ENCODE measurements at places on chromosomes 11 and 22.

DNA sequence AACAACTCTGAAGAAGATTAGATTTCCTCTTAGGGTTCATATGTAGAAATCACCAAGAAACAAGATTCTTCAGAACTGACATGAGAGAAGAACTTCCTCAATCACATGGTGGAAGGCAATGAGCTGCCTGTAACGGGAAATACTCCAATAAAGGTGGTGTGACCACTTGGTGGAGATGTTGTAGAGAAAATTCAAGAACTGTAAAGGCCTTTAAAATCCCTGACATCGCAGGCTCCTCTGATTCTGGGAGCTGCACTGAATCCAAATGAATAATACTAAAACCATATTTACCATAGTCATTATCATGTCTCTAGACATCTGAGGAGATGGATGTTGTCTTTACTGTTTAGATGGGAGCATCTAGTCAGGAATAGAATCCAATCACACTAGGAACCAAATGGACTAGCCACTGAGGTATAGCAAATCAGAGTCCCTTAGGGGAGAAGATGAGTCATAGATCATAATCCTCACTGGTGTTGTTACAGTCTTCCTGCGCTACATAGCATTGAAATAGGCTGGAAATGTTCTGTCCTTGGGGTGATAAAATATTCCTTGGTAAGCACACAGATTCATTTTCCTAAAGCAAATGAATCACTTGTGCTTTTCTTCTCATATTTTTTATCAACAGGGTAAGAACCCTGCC is 321.6 kb upstream of the TENM4 start:
- no peak for DNase-seq

DNA sequence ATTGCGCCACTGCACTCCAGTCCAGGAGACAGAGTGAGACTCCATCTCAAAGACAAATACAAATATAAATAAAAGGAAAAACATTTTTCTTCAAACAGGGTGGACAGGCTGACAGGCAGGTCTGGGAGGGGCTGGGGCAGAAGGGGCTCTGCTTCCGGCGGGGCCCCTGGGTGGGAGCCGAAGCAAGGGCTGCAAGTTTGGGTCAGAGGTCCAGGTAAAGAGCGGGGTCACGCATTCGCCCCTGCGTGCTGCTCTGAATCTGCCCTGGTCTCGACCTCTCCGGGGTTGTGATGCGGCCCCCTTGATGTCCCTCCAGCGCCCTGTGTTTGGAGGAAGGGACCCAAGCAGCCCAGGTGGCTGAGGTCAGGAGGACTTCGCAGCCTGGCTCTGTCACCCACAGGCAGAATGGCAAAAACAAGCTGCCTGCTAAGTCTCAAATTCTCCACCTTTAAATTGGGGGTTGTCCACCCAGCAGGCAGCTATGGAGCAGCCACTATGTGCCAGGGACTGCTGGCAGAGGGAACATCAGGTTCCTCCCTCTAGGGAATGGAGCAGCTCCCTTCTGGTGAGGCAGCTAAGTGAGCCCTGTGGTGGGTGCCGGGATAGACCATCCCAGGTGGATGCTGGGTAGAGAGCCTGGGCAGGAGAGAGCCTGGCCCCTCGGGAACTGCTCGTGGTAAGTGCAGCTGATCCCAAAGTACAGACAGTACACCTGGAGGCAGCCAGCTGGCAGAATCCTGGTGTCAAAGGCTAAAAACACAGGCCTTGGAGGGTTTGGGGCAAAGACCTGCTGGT is 10.3 kb upstream of the PHF21B start:
- no peak for DNase-seq

- no peak for DNase-seq
Observed at GRCh38 chr22:29224859-29225410, 19.2 kb downstream of the EMID1 start.

GRCh38 chr11:617199-617911 is 1.6 kb upstream of the IRF7 start:
- no peak for DNase-seq

DNA sequence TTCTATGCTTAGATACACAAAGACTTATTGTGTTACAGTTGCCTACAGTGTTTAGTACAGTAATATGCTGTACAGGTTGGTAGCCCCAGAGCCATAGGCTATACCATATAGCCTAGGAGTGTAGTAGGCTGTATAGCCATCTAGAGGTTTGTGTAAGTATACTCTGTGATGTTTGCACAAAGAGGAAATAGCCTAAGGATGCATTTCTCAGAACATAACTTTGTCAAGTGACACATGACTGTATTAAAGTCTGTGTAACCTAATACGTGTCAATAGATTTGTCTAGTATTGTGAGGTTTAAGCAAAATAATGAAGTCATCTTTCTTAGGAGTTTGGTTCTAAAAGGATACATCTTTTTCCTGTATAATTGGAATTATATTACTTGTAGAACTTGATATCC is 5.5 kb downstream of the ZC3H12C start:
- DNase-seq: no peak

DNA sequence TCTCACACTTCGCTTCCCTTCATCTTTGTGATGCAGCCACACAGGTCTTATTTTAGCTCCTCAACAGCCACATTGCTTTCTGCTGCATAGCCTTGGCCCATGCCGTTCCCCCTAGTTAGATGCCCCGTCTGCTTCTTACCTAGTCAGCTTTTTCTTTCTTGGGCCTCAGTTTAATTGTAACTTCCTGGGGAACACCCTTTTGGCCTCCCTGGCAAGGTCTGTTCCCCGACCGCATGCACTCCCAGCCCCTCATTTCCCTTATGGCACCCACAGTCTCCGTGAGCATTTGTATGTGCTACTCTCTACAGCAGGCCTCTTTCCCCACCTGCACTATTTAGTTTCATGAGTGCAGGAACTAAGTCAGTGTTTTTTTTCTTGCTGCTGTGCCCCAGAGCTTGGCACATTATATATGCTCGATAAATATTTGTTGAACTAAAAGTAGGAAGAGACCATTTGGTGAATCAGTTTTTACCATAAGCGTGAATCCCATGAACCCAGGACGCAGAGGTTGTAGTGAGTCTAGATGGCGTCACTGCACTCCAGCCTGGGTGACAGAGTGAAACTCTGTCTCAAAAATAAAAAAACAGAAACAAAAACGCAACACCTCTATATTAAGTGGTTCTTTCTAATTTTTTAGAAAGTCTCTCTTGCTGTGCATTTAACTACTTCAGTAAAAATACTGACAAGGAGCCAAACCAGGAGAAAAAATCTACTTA is 38.5 kb downstream of the TNRC6B start:
- DNase-seq: no peak

- no peak for DNase-seq
Observed at GRCh38 chr11:70761094-70761907, 363.0 kb downstream of the CTTN start.

DNA sequence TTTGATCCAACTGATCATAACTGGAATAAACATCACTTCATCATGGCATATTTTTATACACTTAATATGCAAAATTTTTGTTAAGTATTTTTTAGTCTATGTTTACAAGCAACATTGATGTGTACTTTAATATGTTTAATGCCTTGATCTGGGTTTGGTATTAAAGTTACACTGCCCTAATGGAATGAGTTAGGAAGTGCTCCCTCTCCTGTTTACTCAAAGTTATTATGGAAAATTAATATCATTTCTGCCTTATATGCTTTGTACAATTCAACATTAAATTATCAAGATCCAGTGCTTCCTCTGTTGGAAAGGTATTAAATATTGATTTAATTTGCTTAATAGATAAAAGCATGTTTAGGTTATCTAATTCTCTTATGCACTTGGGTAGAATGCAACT is 927.3 kb upstream of the RAG2 start:
- no peak for DNase-seq

DNA sequence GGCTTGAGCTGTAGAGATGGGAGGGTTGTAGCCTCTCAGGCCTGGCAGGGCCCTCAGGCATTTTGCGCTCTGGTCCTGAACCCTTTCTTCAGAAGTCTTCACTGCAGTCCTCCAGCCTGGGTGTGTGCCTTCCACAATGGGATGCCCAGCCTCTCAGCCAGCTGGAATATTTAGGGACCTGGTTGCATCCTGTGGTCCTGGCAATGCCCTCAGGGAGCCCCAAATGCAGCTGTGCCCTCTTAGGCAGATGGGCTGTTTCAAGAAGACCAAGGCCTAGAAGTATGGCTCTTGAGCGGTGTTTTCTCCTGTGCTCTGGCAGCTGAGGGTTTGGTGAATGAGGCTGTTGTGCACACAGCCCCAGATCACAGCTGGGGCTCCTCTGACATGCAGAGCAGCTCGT is 6.7 kb downstream of the TUB start:
- DNase-seq: no peak

GRCh38 chr22:48426466-48427380 is 1401.0 kb downstream of the BRD1 start:
- no peak for DNase-seq

DNA sequence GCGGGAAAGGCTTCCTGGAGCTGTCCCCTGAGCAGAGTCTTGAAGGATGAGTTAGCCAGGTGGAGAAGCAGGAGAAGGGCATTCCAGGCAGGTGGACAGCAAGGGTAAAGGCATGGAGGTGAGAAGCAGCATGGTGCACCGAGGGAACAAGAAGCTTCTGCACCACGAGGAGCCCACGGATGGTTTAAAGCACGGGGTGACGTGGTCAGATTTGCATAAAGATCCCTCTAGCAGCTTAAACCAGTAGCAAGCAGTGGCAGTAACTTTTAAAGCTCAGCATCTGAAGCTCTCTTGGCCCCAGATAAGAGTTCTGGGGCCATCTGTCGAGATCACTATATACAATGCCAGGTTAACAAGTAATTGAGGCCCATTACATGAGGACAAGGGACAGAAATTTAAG is 36.8 kb downstream of the SERPINH1 start:
- no peak for DNase-seq

DNA sequence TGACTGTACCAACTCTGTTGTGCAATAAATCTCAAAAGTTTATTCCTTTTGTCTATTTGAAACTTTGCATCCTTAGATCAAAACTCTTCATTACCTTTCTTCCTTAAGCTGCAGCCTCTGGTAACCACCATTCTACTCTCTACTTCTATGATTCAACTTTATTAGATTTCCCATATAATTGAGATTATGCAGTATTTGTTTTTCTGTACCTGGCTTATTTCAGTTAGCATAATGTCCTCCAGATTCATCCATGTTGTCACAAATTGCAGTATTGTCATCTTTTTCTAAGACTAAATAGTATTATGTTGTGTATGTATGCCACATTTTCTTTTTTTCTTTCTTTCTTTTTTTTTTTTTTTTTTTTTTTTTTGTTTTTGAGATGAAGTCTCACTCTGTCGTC is 1176.3 kb upstream of the TENM4 start:
- no peak for DNase-seq

DNA sequence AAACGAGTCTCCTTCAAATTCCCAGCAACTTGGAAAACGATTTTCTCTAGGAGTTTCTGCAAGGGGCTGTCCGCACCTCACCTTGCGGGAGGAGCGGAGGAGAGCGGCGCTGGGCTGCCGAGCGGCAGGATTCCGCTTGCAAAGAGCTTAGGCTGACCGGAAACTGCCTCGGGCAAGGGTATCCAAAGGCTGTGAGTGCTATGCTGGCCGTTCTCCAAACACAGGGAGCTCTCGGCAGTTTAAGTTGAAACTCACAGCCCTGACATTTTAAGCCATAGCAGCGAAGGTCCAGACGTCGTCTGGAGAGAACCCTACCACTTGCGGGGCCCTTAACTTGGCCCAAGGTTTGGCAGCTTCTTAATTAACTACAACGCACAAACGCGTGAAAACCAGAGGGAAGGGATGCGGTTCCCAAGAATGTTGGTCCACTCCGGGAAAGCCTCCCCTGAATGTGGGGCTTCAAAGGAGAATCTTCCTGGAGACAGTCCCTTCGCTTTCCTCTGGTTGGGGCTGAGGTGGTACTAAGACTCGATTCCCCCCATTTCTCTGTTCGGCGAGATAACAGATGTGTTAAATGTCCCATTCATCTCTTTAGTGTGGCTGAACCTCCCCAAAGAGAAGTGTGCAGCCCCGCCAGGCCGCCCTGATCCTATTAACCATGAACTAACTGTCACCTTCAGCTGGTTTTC is 1.1 kb upstream of the DBX1 start:
- DNase-seq: no peak

GRCh38 chr11:69310934-69311766 is 17.2 kb downstream of the MYEOV start:
- no peak for DNase-seq

DNA sequence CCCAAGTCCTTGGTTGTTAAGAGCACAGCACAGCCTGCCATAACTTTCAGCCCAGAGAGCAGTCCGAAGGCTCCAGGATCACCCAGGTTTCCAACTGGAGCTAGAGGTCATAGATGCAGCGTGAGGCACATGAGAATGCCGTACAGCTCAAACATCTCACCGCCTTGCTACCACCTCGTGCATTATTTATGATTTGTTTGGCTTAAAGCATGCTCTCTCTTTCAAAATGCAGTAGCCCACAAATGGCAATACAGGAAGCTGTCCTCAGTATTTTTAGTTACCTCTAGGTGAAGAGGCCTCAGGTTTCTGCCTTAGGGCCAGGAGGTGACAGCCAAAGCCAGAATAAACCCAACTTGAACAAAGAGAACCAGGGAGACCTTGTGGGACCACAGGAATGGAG is 14.4 kb downstream of the SCN3B start:
- DNase-seq: no peak

DNA sequence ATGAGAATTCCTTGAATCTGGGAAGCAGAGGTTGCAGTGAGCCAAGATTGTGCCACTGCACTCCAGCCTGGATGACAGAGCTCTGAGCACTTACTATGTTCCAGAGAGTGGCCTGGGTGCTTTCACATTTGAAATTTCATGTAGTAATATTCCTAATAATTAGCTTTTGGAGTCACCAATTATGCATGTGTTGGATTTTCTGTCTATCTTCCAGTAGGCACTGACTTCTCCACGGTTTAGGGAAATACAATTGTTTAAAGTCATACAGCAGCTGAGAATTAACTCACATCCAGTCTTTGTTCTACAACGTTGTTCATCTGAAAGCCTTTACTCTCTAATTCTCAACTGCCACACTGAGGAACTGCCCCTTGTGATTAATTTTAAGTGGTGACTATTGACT is 150.2 kb downstream of the CSNK2A3 start:
- DNase-seq: no peak

DNA sequence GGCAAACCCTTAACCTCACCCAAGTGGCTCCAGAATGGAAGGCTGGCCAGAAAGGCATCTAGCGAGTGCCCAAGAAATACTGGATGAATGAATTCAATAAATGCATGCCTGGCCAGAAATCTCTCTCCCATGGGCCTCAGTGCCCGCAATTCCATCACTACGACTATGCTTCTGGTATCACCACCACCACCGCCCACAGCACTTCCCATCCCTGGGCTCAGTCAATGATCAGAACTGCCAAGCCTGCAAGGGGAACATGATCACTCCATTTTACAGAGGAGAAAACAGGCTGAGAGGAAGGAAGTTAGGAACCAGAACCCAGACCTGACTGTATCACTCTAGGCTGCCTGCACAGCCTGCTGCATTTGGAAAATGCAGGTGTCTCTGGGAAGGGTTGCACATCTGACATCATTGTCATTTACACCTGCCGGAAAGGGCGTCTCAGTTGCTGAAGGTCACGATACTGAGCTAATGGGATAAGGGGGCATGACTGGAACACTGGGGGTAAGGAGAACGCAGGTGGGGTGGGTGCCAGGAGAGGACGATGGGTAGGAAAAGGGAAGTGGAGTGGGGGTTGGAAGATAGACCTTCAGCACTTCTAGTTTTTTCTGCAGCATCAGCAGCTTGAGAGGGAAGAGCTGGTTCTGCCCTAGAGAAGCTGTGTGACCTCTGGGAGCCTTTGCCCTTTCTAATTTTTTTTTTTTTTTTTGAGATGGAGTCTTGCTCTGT is 3.2 kb downstream of the GPR152 start:
- DNase-seq: no peak

All from HFF-Myc (cell line).